ENCODE measurements at places on chromosomes 3 and 15.

DNA sequence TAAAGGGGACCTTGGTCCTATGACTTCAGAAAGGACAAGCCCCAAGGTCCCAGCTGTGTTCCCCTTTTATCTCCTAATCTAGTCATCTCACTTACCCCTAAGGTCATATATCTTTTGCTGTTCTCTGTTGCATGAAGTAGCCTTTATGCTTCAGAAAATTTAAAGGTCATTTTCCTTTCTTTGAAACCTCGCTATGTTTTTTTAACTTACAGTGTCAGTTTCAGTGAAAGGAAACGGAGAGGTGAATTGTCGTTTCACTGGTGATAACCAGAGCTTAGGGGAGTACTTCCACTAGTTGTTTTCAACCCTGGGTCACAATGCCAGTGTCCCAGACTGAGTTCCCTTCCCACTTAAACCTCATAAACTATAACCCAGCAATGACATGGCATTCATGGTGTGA is 357.4 kb downstream of the GAP43 start:
- no peak for DNase-seq

- DNase-seq: no peak
These were observed 11.9 kb upstream of the C3orf38 start for GRCh38 chr3:88137836-88138235.

- DNase-seq: no peak
These were observed 181.6 kb downstream of the CFAP20DC start for GRCh38 chr3:58868097-58868779.

- peak; percentile 40 for DNase-seq
These were observed 28.1 kb downstream of the NR1I2 start for GRCh38 chr3:119810018-119810435.

GRCh38 chr15:72192416-72192815 is 5.2 kb downstream of the GRAMD2A start:
- no peak for DNase-seq

GRCh38 chr3:25707268-25707926 is 42.7 kb upstream of the TOP2B start:
- no peak for DNase-seq

- DNase-seq: peak; percentile 35
These were observed 564.0 kb upstream of the TGFBR2 start for GRCh38 chr3:30042274-30042859.

GRCh38 chr3:128215800-128216495 is 62.7 kb downstream of the EEFSEC start:
- DNase-seq: no peak

- DNase-seq: no peak
These were observed 460.7 kb upstream of the RASGRP1 start for GRCh38 chr15:39025321-39025720.

GRCh38 chr3:155646669-155647068 is 98.2 kb downstream of the PLCH1 start:
- DNase-seq: no peak

DNA sequence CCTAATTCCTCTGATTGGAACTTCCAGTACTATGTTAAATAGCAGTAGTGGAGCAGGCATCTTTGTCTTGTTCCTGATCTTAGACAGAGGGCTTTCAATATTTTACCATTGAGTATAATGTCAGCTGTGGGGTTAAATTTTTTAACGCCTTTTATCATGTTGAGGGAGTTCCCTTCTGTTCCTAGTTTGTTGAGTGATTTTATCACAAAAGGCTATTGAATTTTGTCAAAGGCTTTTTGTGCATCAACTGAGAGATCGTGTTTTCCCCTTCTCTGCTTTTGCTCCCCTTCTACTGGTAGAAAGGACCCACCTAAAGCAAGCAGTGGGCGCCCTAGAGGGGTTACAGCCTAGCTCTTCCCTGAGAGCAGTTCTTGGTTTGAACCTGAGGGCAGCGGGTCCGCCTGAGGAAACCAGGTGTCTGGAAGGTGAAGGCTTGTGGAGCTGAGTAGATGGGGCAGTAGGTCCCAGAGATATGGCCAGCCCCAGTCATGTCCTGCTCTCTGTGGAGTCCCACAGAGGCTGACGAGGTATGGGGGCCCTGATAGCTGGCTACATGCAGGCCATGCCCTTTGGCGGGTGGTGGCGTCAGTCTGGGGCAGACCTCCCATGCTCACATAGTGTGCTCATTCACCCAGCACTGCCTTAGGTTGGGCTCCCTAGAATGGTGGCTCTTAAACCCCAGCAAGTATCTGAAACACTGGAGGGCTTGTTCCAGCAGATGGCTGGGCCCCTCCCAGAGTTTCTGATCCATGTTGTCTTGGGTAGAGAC is 11.3 kb downstream of the HDAC11 start:
- DNase-seq: peak; percentile 38

- DNase-seq: no peak
These were observed 71.2 kb downstream of the TIGIT start for GRCh38 chr3:114364806-114365654.

- no peak for DNase-seq
These were observed 34.2 kb upstream of the SYN2 start for GRCh38 chr3:11969986-11970385.

DNA sequence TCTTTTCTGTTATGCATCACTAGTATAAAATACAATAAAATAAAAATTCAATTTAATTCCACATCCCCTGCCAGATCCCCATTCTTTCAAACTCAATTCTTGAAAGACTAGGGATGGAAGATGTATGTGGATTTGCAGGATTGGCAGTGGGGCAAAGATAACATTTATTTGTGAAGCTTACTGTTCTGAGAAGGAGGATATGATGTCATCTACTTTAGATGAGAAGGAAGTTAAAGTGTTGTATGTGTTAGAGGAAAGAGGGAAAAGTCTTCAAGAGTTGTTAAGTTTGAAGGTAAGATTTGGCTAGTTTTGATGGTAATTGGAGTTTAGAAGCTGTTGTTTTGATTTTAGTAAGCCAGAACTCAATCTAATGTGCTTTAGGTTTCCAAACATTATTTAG is 845.1 kb upstream of the NR2F2 start:
- no peak for DNase-seq

DNA sequence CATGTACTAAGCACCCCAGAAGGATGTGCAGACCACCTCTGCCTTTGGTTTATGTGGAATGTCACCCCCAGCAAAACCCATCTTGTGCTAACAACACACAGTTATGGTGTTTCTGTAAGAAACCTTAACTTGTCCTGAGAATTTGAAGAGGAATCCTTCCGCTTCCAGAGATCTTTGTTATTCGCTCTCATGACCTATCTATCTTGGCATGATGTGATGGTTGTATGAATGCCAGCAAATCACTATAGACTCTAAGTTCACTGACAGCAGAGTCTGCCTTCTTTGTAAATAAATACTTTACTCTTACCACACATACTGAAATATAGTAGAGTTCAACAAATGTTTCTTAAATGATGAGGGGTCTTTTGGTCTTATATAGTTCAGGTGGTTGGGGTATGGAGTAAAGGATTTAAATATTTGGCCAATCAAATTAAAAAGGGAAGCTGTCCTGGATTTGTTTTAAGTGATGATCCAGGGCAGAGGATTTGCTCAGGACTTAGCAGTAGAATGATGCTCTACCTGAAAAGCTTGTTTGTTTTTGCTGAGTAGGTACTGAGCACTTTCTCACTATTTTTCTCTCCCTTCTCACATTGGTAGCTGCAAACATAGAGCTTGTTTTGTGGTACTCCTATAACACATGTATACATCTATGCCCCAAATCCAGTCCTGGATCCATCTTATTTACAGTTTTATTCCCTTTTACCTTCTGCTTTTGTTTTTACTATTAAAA is 27.9 kb upstream of the RTP1 start:
- no peak for DNase-seq

GRCh38 chr3:14322667-14323295 is 79.6 kb upstream of the SLC6A6 start:
- DNase-seq: no peak

- no peak for DNase-seq
These were observed 6.8 kb upstream of the PDIA5 start for GRCh38 chr3:123060054-123060453.

GRCh38 chr3:35965908-35966307 is 326.6 kb downstream of the ARPP21 start:
- no peak for DNase-seq

DNA sequence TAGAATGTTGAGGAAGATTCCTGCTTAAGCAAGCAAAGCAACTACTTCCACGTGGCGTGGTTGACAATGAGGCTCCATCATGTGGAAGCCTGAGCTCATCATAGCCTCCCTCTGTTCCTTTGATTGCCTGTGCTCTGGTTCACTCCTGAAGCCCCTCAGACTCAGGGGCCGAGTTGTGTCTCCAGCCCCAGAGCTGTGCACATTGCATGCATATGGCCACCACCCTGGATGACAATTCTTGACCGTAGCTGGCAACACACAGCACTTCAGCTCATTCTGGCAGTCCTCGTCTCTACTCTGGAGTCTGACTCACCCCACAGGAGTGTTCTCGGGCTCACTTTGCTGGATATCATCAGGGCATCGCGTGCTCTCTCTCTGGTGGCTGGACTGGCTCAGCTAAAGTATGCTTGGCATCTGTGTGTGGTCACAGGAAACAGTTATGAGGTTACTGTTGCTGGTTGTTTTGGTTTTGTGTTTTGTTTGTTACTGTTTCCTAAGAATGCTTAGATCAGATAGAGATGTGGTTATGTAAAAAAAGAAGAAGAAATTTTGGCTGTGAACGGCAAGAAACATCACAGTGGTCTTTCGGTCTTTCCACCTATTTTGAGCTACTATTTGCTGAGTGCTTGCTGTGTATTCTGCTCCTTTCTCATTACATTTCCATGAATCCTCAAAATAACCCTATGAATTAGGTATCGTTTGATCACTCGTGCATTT is 41.6 kb upstream of the MRPS22 start:
- no peak for DNase-seq

DNA sequence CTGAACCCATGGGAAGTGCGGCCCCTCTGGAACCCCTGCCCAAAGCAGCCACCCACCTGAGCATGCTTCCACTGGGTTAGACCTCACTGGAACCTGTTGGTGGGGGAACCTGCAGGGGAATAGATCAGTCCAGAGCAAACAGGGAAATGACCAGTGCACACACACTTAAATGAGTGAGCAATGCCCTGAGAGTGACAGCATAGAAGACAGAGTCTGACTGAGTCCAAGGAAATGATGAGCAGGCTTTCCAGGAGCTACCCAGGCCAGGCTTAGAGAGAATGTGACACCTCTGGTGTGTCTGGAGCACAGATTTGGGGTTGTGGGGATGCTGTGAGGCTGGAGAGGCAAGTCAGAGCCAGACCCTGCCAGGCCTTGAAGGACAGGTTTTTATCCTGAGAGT is 28.5 kb downstream of the PLA1A start:
- no peak for DNase-seq

- no peak for DNase-seq
These were observed 22.6 kb downstream of the TGFBR2 start for GRCh38 chr3:30628901-30629590.

GRCh38 chr15:48507416-48508065 is 138.0 kb downstream of the FBN1 start:
- no peak for DNase-seq

- no peak for DNase-seq
These were observed 45.5 kb downstream of the SYN2 start for GRCh38 chr3:12049675-12050074.

GRCh38 chr15:69515508-69515907 is 62.9 kb downstream of the RPLP1 start:
- no peak for DNase-seq

DNA sequence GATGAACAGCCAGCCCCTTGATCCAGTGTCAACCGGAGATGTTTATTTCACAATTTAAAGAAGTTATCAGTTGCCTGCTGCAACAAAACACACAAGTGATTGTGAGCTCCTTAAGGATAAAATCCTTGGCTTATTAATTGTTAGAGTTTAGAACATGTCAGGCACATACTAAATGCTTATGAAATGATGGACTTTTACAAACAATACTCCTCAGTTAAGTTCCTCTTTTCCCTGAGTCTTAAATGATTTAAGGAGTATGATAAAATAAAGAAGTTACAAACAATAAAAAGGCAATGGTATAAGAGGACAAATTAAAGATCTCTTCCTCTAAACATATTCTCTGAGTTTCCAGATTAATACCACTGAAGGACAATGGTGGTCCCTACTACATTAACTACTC is 5.7 kb downstream of the GHSR start:
- DNase-seq: no peak

DNA sequence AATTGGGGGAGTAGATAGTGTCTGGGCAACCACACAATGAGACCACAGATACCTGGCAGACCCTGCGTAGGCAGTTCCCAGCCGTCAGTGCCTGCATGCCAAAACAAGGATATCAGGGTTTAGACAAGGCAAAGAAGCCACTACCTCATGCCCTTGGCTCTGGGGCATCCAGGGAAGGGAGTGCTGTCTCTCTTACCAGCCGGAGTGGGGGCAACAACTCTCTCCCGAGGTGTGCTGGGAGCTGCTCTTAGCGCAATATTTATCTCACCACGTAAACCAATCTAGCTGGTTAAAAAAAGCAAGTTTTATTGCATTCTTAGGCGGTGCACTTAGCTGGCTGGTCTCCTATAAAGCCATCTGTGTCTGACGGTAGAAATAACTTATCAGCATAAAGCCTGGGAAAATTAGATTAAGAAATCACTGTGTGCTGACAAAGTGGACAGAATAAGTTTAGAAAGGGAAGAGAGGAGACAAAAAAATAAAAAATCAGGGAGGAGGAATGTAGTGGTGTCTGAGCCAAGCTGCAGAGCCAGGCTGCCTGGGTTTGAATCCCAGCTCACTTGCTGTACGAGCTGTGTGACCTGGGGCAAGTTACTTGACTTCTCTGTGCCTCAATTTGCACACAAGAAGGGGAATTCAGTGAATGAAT is 273.2 kb downstream of the PDZRN3 start:
- DNase-seq: no peak

GRCh38 chr15:89778861-89779260 is 2.7 kb downstream of the MESP2 start:
- no peak for DNase-seq

DNA sequence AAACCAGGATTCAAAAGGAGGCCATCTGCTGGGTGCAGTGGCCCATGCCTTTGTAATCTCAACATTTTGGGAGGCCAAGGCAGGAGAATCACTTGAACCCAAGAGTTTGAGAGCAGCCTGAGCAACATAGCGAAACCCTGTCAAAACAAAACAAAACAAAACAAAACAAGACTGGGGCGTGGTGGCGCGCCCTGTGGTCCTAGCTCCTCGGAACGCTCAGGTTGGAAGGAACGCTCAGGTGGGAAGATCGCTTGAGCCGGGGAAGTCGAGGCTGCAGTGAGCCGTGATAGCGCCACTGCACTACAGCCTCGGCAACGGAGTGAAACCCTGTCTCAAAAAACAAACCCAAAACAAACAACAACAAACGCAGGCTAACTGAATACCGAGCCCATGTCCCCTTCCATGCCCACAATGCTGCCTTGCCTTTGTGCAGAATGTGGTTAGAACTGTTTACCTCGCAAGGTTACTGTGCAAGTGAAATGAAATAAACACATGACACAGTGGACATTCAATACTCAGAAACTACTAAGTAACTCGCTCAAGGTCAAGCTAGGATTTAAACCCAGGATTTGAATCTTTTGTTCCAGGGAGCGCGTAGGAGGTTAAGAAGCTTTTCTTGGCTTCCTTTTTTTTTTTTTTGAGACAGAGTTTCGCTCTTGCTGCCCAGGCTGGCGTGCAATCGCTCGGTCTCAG is 766 bp upstream of the EMC4 start:
- DNase-seq: no peak
